ENCODE measurements at places on chromosomes 13 and 19.

GRCh38 chr13:110173247-110173818 lies 133.6 kb downstream of the COL4A1 start:
- no peak for DNase-seq

GRCh38 chr19:46303691-46304397 lies 7.0 kb downstream of the HIF3A start:
- no peak for DNase-seq

- no peak for DNase-seq
These were observed 405.1 kb downstream of the DACH1 start for GRCh38 chr13:71461892-71462291.

DNA sequence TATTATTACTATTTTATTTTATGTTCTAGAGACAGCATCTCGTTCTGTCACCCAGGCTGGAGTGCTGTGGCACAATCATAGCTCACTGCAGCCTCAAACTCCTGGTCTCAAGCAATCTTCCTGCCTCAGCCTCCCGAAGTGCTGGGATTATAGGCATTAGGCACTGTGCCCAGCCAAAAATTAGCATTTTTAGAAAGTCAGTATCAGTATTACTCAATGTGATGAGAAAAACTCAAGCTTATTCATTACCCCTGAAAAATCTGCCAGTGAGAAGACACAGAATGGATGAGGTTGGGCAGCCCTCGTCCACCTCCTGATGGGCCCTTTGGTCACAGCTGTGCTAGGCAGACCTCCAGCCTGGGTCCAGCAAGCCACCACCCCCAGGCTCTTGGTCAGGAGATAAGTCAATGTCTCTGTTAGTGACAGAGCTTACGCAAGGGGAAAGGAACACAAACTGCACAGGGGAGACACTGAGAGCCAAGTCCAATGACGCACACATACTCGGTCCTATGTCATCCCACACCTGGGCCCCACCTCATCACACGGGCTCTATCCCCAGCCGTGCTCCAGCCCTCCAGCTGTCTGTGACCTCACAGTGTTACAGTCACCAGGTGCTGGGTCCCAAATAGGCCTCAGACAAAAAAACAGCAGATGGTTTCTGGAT lies 19.8 kb downstream of the PEPD start:
- no peak for DNase-seq

- DNase-seq, result no peak
These were observed 25.5 kb downstream of the FGF21 start for GRCh38 chr19:48780631-48781391.

GRCh38 chr19:42201489-42202289 lies 15.8 kb downstream of the DEDD2 start:
- no peak for DNase-seq

- no peak for DNase-seq
These were observed 1.3 kb downstream of the TFDP1 start for GRCh38 chr13:113585896-113586295.

Measured in NCI-H2081 treated with DMSO at 0.1 percent for 48 hours (cell line).